ENCODE measurements at places on chromosomes 5 and 9. TPM values are rescaled to one million over a fixed set of nuclear protein-coding genes. Genes with fewer than 3 reads are reported as not detected.

DNA sequence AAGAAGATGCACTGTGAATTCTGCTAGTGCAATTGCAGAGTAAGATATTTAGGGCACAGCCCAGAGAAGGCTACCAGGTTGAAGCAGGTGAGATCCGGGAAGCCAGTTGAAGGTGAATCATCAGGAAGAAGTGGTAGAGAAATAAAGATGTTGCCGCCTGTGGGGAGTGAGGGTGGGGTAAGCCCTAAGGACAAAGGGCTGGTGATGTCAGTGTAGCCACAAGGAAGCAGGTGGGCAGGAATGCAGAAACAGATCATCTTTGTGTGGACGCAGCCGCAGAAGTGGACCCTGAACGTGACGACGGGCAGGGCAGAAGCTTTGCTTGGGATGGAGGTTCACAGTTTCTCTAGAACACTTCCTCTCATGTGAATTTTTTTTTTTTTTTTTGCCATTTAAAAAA, 164.2 kb downstream of the ACTL7B start:
- DNase-seq: no peak
- no peak overlapping the region for H3K27ac ChIP-seq
- H3K36me3 ChIP-seq: no peaks in the 10 kb centered on the region
- no peak overlapping the region for H3K4me3 ChIP-seq
- H3K27me3 ChIP-seq: no peaks in the 10 kb centered on the region

- DNase-seq: no peak
- no peak overlapping the region for H3K27ac ChIP-seq
- H3K4me1 ChIP-seq: no peaks in the 10 kb centered on the region
- peaks cover 5% of the 10 kb centered on the region for H3K27me3 ChIP-seq
- no peak overlapping the region for H3K4me3 ChIP-seq
Measured at GRCh38 chr9:123689701-123690428, 240.1 kb downstream of the DENND1A start.

DNA sequence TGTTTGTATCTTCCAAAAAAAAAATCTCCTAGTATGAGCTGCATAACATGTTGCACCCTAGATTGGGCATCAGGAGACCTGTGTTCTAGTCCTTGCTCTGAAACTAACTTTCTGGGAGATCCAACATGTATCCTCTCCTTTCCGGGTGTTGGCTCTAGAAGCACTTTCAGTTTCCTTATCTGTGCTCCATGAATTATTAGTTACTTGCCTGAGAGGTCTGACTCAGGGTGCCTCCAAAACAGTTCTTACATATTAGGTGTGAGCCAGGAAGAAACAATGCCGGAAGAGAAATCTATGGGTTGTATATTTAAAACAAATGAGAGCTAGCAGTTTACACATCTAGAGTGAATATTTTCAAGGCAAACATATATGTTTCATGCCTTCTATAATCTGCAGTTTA, 36.7 kb upstream of the SLC36A2 start:
- no peak for DNase-seq
- peaks cover 2% of the 10 kb centered on the region for H3K27me3 ChIP-seq
- H3K27ac ChIP-seq: no peak overlapping the region
- no peaks in the 10 kb centered on the region for H3K4me1 ChIP-seq

GRCh38 chr9:27125936-27126335, 16.9 kb downstream of the TEK start:
- no peaks in the 10 kb centered on the region for H3K36me3 ChIP-seq
- no peaks in the 10 kb centered on the region for H3K4me1 ChIP-seq
- no peak overlapping the region for H3K27ac ChIP-seq
- no peak overlapping the region for H3K4me3 ChIP-seq
- DNase-seq: no peak

DNA sequence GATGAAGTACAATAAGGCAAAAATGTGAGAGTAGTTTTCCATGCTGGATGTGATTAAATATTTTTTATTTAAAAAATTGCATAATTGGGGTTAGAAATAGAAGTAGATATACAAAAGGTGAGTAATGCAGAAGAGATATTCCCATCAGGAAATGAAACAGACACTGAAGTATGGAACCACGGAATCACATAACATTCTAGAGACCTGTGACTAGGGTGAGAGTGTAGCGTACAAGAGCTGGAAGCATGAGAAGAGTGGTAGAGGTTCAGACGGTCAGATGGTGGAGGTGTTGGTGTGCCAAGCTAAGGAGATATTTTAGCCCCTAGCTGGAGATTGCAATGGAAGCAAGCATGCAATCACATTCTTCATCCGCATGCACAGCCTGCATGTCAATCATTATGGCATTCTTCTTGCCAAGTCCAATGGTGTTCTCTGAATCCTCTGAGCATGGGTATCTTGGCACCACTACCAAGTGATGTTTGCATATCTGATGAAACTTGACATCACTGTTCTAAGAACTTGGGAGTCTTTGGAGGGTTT, 587.8 kb downstream of the PSAT1 start:
- no peak for DNase-seq
- H3K36me3 ChIP-seq: no peaks in the 10 kb centered on the region
- no peak overlapping the region for H3K27ac ChIP-seq

DNA sequence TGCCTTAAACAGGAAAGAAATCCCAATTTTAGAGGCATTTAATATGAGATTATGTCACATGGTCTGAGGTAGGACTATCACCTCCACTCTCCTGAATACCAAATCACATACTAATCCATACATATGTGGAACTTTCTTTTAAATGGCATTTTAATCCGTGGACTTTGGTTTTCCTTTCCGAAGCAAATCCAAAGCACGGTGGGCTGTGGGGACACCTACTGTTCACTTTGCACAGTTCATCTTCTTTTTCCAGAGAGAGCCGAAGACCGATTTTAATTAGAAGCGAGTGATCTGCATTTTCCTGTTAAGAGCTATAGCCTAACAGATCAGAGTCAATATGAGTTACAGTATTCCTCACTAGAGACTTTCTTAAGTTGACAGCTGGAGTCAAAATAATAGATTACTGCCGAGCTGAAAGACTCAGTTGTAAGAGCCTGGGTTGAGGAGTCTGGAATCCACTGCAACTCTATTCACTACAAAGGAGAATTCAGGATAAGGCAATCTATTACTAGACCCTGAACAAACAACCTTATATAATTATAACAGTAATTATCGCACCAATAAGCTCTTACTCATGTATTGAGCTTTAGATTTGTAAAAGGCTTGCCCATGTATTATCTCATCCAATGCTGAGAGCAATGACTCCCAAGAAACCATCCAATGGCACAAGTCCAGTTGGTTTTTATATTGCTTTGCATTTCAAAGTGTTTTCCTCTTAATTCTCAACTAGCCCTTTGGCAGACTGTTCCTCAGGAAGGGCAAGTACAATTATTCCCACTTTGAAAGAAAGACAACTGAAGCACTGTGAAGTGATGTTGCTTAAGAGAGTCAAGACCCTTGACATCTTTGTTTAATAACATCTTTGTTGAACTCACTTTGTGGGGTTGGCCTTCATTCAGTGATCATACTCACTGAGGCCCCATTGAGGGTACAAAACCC, 144.7 kb downstream of the TRPM6 start:
- DNase-seq: no peak
- H3K36me3 ChIP-seq: no peaks in the 10 kb centered on the region
- H3K4me1 ChIP-seq: no peaks in the 10 kb centered on the region

DNA sequence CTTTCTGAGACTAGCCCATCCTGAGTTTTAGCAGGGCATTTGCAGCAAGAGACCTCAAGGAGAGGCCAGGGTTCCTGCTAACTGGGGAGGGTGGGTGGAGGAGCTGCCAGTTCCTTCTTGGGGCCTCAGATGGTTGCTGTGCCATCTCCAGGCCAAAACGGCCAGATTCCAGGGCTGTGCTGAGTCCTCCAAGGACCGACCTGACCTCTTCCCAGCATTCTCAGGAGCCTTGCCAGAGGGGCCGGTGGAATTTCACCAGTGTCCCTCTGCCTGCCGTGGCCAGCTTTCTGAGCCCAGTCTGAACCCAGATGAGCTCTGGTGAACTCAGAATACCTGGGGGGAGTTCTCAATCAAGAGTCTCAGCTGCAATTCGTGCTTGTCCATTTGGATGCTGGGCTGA, 54.3 kb downstream of the TSTD2 start:
- no peaks in the 10 kb centered on the region for H3K36me3 ChIP-seq
- H3K4me1 ChIP-seq: peaks cover 4% of the 10 kb centered on the region
- H3K4me3 ChIP-seq: no peak overlapping the region
- H3K27ac ChIP-seq: no peak overlapping the region
- H3K27me3 ChIP-seq: no peaks in the 10 kb centered on the region
- no peak for DNase-seq

DNA sequence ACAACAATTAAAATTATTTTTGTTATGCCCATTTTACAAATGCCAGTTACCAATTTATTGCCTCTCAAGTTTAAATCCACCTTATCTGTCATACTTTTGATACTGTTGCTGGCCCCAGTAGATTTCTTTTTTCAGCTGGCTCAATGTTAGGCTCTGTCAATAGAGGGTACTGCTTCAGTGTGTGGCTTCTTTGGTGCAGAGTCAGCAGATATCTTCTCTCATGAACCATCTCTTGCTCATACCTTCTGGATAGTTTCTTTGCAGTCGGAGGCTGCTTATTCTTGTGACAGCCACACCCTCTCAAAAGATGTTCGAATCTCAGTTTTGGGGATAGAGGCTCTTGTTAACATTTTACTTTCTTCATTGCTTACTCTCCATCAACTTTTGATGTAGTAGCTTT, 849.9 kb upstream of the SEMA6A start:
- H3K4me1 ChIP-seq: no peaks in the 10 kb centered on the region
- no peaks in the 10 kb centered on the region for H3K36me3 ChIP-seq
- DNase-seq: no peak
- H3K27me3 ChIP-seq: no peaks in the 10 kb centered on the region
- H3K27ac ChIP-seq: no peak overlapping the region
- no peak overlapping the region for H3K4me3 ChIP-seq

REEP5 gene
- total RNA-seq: 83.4 TPM

CBY3 gene
- 0.51 TPM for total RNA-seq

MRPL36 gene
- 96.4 TPM for total RNA-seq

HK3 gene
- 0.52 TPM for total RNA-seq
